ENCODE measurements at places on chromosomes 2 and 18.

DNA sequence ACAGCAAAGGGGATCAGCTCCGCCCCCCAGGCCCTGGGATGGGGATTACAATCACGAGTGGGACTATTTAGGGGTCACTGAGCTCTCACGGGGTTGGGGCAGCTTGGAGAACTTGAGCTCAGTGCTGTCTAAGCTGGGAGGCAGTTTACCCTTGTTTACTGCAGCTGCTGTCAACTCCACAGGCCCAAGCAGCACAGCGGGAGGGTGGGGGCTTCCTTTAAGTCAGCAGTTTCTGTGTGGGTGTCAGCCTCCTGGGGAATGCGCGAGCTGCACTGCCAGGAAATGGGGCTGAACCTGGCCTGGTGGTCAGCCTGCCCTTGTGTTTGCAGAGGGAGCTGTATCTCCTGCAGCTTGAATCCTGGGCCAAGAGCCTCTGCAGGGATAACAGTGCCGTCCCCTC lies 29.8 kb downstream of the TOGARAM2 start:
- peak; percentile 95 for DNase-seq

DNA sequence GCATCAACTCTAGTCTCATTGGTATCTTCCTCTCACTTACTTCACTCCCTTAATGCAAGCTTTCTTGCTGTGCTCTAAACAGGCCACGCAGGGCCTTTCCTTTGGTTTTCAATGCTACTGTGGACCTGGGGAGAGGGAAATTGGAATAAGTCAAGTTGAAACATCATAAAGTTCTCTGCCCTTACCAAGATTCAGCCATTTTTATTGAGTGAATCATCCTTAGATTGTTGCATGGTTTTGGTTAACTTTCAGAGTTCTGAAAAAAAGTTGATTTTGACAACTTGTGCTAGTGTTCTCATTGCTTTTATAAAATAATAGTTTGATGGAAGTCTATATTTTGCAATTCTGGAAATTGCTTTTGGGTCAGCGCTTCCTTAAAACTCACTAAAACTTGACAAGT lies 852.8 kb upstream of the ACVR2A start:
- DNase-seq = no peak

GRCh38 chr2:228355897-228356296 lies 174.4 kb upstream of the SPHKAP start:
- no peak for DNase-seq

- no peak for DNase-seq
Measured at GRCh38 chr18:67510831-67511230, 5.7 kb downstream of the DSEL start.

DNA sequence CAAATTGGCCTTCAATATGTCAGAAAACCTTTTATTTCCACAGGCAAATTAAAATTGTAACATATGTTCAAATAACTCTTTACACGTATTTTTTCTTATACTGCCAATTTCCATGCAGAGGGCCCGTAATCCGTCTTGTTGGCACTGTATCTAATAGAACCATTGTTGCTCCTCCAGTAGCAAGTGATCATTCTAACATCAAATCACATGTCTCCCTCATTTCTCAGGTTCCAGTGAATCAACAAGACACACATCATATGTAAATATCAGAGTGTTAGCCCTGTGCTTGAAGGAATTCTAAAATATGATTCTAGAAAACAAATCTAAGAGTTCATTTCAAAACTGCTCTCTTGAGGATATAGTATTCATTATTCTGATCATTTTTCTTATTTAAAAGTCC lies 834.3 kb downstream of the LRRTM4 start:
- no peak for DNase-seq

DNA sequence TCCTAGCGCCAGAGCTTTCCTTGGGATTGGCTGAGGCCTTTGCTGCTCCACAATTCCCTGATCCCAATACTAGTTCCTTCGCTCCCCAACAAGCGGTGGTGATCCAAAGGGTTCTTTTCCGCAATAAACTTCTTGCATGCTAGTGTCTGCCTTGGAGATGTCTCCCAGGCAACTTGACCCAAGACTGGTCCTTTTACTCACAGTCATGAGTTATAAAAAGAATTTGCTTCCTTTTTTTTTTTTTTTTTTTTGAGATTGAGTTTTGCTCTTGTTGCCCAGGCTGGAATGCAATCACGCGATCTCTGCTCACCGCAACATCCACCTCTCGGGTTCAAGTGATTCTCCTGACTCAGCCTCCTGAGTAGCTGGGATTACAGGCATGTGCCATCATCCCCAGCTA lies 89.8 kb upstream of the SP3 start:
- no peak for DNase-seq

- DNase-seq = peak; percentile 66
Measured at GRCh38 chr2:172106108-172106961, 3.6 kb upstream of the DLX2 start.

Data from NB4 (cell line).